ENCODE measurements at places on chromosomes 13 and 19. TPM values are rescaled to one million over a fixed set of nuclear protein-coding genes. Genes with fewer than 3 reads are reported as not detected.

SLC25A42 gene
- total RNA-seq = 8.0 TPM

CFAP97D2 gene
- not detected for total RNA-seq

OR7D2 gene
- total RNA-seq = not detected

KPTN gene
- 18.3 TPM for total RNA-seq

SOX1 gene
- not detected for total RNA-seq

SIGLEC9 gene
- total RNA-seq = not detected

RFXANK gene
- total RNA-seq = 88.5 TPM

SULT2A1 gene
- total RNA-seq = not detected

PRSS57 gene
- not detected for total RNA-seq

COMMD6 gene
- total RNA-seq = 37.8 TPM

ZNF497 gene
- total RNA-seq = 2.2 TPM

SYNE4 gene
- total RNA-seq = 1.9 TPM

SAMD1 gene
- total RNA-seq = 90.5 TPM

SERP2 gene
- total RNA-seq = 1.2 TPM

ZNF730 gene
- total RNA-seq = 0.86 TPM

OVOL3 gene
- not detected for total RNA-seq

NLRP7 gene
- total RNA-seq = not detected

SPC24 gene
- total RNA-seq = 142 TPM

PDX1 gene
- total RNA-seq = not detected

PABPC3 gene
- total RNA-seq = 0.26 TPM

VSTM1 gene
- not detected for total RNA-seq

TUBA3C gene
- total RNA-seq = not detected

ZNF264 gene
- total RNA-seq = 44.1 TPM

NLRP9 gene
- total RNA-seq = not detected

SIGLEC11 gene
- total RNA-seq = not detected

FCAR gene
- not detected for total RNA-seq

ZSCAN5C gene
- total RNA-seq = not detected

F10 gene
- not detected for total RNA-seq

ADGRE3 gene
- total RNA-seq = not detected

RNF113B gene
- total RNA-seq = not detected

CAPN12 gene
- total RNA-seq = 5.5 TPM

POLR2I gene
- 250 TPM for total RNA-seq

SRRM5 gene
- 0.11 TPM for total RNA-seq

GJB2 gene
- total RNA-seq = 53.0 TPM

RUBCNL gene
- total RNA-seq = 0.17 TPM

LILRA6 gene
- not detected for total RNA-seq

ZNF525 gene
- 25.6 TPM for total RNA-seq

AKT1S1 gene
- total RNA-seq = 61.0 TPM

PEG3 gene
- 1.6 TPM for total RNA-seq

TPTE2 gene
- not detected for total RNA-seq

LSR gene
- total RNA-seq = 80.3 TPM

FNDC3A gene
- total RNA-seq = 13.3 TPM

FIZ1 gene
- 11.7 TPM for total RNA-seq

CRB3 gene
- 71.3 TPM for total RNA-seq

NUDT19 gene
- total RNA-seq = 13.3 TPM

AZU1 gene
- total RNA-seq = not detected

DPF1 gene
- total RNA-seq = 8.1 TPM

GPC6 gene
- 3.5 TPM for total RNA-seq

Measured in PC-3 (cell line).